ENCODE measurements at places on chromosomes 7 and 10.

- DNase-seq: no peak
These were observed 6.2 kb downstream of the C10orf105 start for GRCh38 chr10:71713135-71714030.

- no peak for DNase-seq
These were observed 10.7 kb upstream of the REPIN1 start for GRCh38 chr7:150357771-150358427.

GRCh38 chr7:133742709-133743538 lies 384.2 kb upstream of the LRGUK start:
- DNase-seq: no peak

DNA sequence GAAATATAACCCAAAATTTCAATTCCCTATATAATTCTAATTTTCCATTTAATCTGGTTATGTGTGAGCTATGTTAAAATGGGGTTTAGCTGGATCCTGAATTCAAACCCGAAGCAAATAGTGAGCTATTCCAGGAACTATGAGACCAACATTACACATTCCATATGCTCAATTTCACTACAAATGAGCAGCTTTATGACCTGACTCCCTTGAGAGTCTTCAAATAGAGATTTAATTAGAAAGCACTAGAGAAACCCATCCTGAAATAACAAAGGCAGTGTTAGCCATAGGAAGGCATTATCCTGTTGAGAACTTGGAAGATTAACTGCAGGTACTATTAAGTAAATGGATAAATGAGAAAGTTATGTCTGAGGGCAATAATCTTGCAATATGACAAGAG lies 890.0 kb downstream of the GRM8 start:
- DNase-seq: no peak

GRCh38 chr10:120005207-120006201 lies 113.0 kb downstream of the SEC23IP start:
- no peak for DNase-seq

- DNase-seq: no peak
These were observed 223.7 kb upstream of the HABP2 start for GRCh38 chr10:113329121-113329596.

DNA sequence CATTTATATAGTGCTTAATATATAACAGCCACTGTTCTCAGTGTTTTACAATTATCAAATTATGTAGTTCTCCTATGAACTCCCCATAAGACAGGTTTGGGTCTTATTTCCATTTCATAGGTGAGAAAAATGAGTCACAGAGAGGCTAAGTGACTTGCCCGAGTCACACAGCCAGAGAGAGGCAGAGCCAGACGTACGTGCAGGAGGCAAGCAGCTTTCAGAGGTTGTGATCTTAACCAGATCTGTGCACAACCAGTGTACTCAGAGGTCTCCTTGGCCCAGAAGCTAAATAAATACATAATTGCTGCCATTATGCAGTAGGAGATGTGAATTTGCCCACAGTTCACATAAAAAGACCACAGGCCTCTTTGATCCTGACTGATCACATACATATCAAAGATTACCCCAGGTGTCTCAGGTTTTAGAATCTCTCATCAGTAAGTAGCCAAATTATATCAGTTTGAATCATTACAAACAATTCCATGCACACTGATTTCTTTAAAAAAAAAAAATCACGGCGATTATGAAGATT lies 304.7 kb upstream of the AOAH start:
- no peak for DNase-seq

DNA sequence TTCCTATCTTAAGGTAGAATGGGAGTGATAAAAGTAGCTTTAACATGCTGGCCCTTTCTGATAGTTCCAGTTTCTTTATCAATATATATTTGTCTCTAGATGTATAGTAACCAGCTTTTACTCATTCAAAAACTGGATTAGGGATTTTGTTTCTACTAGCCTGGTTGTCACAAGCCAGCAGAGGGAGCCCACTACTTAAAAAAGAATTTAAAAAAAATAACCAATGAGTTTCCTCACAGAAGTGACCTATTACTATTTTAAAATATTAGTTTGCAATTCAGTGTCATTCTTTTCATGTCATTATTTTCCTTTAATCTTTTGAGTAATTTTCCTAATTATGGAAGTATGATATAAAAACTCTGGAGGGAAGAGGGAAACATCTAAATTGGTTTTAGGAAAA lies 142.1 kb downstream of the PHTF2 start:
- no peak for DNase-seq

DNA sequence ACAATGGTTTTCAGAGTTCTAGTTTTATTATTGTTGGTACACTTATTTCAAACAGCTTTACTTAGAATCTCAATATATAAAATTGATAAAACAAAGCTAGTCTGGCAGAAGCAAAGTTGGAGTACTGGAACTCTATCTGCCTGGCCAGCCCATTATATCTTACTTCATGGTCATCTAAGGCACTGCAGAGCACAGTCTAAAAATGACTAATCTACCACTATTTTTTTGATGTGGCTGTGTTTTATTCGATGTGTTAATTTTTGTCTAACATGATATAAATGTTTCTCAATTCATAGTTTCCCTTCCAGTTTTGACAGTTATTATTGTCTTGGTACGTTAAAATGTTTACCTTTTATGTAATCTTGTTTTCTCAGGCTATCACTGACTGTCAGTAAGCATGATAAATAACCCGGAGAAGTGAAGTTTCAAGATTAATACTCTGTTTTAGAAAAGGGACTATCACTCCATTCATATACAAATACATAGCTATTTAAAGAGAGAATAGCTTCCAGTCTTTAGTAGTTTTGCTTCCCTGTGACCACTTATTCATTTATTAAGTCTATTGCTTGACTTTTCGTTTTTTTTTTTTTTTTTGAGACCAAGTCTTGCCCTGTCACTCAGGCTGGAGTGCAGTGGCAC lies 60.6 kb upstream of the CSTF2T start:
- no peak for DNase-seq

DNA sequence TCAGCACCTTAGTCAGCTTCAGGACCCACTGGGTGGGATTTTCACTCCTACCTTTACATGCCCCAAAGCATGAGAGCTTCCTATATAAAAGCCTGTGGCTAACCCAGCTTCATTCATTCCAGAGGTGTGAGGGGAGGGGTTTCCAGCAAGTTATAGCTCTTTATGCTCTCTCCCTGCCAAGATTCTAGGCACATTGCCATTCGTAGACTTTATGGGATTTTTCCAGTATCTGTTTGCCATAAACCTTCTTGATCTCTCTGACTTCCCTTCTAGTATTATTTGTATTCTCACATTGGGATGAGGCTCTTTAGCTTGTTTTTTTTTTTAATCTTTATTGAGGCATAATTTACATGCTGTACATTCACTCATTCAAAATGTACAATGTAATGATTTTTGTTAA lies 67.5 kb downstream of the POU6F2 start:
- no peak for DNase-seq

DNA sequence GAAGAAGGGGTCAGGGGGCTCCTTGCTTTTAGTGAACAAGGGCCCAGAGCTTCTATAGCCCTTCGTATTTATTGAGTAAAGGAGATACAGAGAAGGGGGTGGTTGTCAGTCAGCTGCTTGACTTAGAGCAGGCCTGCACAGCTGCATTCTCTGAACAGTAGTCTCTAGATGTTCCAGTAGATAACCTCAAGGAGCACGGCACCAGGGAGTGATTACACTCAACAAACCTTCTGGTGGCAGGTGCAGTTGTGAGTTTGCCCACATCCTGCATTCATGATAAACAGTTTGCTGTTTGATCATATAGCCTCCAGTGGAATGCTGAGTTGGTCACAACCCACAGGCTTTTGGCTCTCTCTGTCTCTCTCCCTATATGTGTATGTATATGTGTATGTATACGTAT lies 70.0 kb upstream of the GJD4 start:
- no peak for DNase-seq

GRCh38 chr10:133257489-133258065 lies 19.1 kb downstream of the ADAM8 start:
- DNase-seq: no peak

GRCh38 chr10:84798312-84798711 lies 469.9 kb downstream of the CCSER2 start:
- no peak for DNase-seq

GRCh38 chr10:123553810-123554430 lies 112.2 kb upstream of the GPR26 start:
- no peak for DNase-seq

GRCh38 chr7:31261341-31261740 lies 79.2 kb downstream of the NEUROD6 start:
- DNase-seq: no peak

DNA sequence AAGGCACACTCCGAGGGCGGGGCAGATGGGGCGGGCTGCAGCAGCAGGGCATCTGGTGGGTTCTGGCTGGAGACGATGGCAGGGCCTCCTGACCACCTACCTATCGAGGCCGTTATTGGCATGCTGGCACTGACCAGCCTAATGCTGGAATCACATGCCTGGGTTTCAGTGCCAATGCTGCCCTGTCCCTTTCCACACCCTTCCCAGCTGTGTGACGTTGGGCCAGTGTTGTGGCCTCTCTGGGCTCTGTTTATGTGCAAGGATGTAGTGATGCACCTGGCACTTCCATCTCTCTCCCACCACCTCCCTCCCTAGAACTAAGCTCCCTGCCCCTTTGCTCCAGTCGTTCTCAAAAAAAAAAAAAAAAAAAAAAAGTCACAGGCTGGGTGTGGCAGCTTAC lies 132.9 kb downstream of the ZMIZ1 start:
- no peak for DNase-seq

GRCh38 chr10:104622598-104623209 lies 18.4 kb upstream of the SORCS3 start:
- no peak for DNase-seq

DNA sequence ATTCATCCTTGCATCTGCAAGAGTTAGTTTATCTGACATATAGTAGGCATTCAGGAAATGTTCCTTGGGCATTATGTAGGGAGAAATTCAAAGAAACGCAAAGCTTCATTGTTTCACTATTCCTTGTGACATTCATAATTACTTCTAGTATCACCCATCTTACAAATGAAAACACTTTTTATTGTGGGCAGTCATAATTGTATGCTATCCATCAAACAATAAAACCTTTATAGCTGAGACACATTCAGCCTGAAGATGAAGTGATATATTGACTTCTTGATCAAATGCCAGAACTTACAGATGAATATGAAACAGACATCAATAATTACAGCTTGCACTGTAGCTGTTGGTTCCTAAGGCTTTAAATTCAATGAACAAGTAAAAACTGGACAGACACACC lies 36.4 kb downstream of the FAM204A start:
- DNase-seq: no peak

- no peak for DNase-seq
These were observed 867.3 kb upstream of the AUTS2 start for GRCh38 chr7:68730964-68731363.

- no peak for DNase-seq
These were observed 91.5 kb downstream of the SEMA3D start for GRCh38 chr7:85095366-85095765.

DNA sequence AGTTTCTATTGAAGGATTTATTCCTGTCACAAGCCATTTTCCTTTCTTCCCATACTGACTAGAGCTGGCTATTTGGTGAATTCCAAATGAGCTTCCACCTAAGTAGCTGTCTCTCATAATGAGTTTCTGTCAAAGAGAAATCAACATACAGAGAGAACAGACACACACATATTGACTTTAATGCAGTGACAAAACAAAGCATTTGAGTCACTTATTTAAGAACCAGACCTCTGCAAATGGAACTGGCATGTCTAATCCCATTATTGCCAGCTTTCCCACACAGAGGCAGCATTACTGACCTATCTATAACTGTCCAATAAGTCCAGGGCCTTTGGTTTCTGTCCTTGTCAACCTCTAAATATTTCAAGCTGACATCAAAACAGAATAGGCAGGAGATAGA lies 179.3 kb upstream of the CSTF2T start:
- no peak for DNase-seq

- no peak for DNase-seq
These were observed 1.3 kb downstream of the ZNF277 start for GRCh38 chr7:112207765-112208164.

GRCh38 chr7:146331369-146331768 lies 214.8 kb downstream of the CNTNAP2 start:
- DNase-seq: no peak

- DNase-seq: no peak
These were observed 55.6 kb upstream of the DOCK1 start for GRCh38 chr10:126849646-126850045.

- DNase-seq: no peak
These were observed 15.4 kb downstream of the LRRC27 start for GRCh38 chr10:132347211-132347930.

DNA sequence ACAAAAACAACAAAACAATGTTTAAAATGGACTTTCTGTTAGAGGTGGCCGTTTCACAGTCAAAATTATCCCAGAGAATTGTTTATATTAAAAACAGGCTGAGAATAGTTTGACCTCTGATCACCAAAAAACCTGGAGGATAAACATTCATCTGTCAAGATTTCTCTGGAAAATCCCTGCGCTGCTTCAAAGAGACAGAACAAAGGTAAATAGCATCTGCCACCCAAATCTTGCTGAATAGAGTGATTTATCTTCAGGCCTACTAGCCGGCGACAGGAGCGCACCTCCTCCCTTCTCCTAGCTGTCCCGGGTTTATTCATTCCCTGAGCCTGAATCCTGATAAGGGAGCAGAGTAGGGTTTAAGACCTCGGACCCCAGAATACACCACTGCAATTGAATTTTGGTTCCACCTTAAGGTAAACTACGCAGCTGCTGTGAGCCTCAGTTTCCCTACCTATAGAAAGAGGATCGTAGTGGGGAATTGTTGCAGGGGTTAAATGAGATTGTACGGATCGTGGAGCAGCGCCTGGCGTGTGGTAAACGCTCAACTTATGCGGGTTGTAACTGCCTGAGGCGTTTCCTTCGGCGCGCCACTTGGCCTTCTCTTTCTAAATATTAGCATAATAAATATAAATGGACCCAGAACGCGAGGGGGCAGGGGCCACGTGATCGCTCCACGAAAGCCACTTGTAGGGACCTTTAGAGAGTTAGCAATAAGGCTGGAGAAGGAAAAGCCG lies 498 bp upstream of the ST7 start:
- DNase-seq: no peak

GRCh38 chr7:105945848-105946247 lies 17.2 kb upstream of the CDHR3 start:
- DNase-seq: no peak

GRCh38 chr7:116776610-116777289 lies 85.6 kb upstream of the CAPZA2 start:
- DNase-seq: no peak

DNA sequence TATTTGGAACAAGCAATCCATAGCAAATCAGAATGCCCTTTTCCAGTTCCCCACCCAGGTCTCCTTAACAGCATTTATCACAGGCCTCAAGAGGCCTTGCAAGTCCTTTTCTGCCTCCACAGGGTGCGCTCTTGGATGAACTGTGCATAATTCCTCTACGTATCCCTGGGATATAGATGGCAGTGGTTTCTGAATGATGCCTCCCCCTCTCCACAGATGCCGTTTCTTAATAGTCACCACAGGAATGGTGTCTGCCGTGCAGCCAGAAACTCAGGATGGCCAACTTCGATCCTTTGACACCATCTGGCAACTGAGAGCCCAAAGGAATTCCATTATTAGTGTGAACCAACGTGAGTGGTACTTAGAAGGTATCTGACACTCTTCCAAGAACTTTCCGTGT lies 43.1 kb downstream of the JAZF1 start:
- DNase-seq: no peak

- DNase-seq: no peak
These were observed 80.3 kb downstream of the RAMP3 start for GRCh38 chr7:45237788-45238461.

- no peak for DNase-seq
These were observed 54.8 kb downstream of the PPP1R17 start for GRCh38 chr7:31741852-31742251.

Data from activated CD4-positive, alpha-beta T cell treated with anti-CD3 and anti-CD28 coated beads, Interleukin-2, amount 50 U/mL, for 1 hour (primary cell).